Activated CD4-positive, alpha-beta memory T cell treated with anti-CD3 and anti-CD28 coated beads, Interleukin-2, amount 10 ng/mL, durations not matched to agents 7 days and 5 days (primary cell): ENCODE measurements at places on chromosomes 16 and 17.

- DNase-seq: no peak
These were observed 42.1 kb upstream of the MLYCD start for GRCh38 chr16:83856792-83857191.

DNA sequence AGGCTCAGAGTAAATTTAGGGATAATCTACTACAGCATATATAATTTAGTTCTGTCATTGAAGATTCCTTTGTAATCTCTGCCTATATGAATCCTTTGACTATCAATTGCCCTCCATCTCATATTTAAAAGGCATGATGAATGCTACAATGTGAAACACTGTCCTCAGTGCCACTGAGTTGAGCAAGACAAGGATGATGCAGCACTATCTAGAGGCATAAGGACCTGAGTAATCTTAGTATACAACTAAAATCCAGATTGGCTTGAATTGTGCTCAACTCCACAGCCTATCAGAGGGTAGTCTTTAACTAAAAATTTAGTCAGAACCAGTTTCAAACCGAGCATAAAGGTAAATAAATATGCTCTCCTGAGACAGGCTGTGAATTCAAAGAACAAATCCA is 11.6 kb upstream of the STRADA start:
- DNase-seq: no peak

GRCh38 chr16:17784073-17784472 is 313.3 kb upstream of the XYLT1 start:
- DNase-seq: no peak

DNA sequence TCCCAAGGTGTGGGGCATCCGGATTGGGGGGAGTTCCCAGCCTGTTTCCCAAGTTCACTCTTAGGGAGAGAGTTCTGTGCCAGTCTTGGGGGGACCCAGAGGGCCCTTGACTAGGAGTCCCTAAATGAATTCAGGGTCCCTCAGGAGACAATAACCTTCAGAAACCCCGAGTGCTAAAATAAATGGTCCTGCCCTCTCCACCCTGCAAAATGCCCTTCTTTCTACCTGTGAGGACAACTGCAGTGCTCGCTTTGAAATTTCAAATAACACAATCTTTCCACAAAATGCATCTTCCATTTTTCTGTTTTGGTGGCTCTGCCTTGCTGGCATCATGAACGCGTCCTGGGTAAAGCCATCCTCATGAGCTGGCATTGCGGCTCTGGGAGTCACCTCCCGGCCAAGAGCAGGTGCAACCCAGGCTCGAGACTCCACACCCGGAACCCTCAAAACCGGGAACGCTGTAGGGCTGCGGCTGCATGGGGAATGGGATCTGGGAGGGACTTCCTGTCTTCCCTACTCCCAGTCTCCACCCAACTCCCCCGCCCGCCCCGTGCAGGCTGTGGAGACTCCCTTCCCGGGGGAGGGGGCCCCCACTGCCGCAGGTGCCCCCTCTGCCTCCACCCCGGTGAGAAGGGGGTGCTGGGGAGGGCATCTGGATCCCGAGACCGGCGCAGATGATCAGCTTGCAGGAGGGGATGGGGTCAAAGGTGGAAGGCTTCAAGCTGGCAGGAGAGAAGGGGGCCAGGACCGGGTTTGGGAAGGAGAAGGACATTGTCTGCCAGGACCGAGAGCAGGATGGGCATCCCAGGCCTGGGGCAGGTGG is at the start of gene ZNF205:
ZNF205 (plus strand) TSS at position 529 of the 823 bp plus-strand sequence. CDS start 845 bp downstream, outside the sequence.
- DNase-seq: no peak

DNA sequence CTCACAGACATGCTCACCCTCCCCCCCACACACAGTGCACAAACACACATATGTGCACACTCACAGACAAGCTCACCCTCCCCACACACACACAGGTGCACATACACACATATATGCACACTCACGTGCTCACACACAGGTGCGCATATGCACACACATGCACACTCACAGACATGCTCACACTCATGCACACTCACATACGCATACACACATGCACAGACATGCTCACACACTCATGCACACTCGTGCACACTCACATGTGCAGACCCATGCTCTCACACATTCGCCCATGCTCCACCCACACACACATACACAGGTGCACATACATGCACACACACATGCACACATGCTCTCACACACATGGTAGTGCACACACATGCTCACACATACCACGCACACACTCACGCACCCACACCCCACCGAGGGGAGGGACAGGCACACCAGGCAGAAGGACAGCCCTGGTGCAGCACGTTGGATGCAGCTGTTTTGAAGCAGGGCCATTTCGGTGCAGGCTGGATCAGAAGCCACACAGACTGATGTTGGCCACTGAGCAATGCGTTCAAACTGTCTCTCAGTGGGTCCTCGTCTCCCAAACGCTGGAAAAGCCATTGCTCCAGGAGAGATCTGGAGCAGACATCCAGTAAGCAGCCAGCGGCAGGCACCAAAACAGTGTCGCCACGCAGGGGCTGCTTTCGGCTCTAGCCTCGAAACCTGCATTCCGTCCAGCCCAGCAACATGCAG is 86.2 kb upstream of the ZNF469 start:
- no peak for DNase-seq

DNA sequence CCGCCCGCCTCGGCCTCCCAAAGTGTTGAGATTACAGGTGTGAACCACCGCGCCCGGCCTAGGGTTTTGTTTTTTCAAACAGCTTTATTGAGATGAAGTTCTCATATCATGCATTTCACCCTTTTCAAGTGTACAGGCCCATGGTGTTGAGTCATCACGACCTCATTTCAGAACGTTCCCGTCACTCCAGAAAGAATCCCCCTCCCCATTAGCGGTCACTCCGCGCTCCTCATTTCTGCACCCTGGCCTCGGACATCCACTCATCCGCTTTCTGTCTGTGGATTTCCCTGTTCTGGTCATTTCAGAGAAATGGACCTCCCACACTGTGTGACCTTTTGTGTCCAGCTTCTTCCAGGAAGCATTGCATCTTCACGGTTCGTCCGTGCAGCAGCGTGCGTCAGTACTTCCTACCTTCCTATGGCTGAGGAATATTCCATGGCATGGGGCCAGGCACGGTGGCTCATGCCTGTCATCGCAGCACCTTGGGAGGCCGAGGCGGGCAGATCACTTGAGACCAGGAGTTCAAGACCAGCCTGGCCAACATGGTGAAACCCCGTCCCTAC is 135.2 kb upstream of the GSE1 start:
- no peak for DNase-seq

DNA sequence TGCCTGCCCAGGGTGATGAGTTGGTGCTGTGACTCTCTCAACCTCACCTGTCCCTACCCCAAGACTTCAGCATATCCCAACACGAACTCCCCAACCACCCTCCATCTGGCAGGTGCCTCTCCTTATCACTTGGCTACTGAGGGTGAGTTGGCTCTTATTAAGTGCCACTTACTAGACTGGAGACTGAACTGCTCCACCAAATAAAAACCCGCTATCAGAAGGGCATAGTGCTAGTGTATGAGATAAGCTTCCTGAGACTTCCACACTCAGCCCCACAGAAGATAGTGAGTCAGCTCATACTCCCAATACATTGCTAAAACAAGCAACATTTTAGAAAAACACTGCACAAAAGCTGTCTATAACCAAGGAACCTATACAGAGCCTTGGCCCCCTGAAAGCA is 16.0 kb upstream of the CCL18 start:
- no peak for DNase-seq

- DNase-seq: no peak
These were observed 36.8 kb downstream of the TNRC6C start for GRCh38 chr17:77995146-77995852.

GRCh38 chr17:34902831-34903547 is 58.3 kb downstream of the CCT6B start:
- DNase-seq: no peak

GRCh38 chr17:72764632-72765041 is 327.9 kb downstream of the SLC39A11 start:
- DNase-seq: no peak

DNA sequence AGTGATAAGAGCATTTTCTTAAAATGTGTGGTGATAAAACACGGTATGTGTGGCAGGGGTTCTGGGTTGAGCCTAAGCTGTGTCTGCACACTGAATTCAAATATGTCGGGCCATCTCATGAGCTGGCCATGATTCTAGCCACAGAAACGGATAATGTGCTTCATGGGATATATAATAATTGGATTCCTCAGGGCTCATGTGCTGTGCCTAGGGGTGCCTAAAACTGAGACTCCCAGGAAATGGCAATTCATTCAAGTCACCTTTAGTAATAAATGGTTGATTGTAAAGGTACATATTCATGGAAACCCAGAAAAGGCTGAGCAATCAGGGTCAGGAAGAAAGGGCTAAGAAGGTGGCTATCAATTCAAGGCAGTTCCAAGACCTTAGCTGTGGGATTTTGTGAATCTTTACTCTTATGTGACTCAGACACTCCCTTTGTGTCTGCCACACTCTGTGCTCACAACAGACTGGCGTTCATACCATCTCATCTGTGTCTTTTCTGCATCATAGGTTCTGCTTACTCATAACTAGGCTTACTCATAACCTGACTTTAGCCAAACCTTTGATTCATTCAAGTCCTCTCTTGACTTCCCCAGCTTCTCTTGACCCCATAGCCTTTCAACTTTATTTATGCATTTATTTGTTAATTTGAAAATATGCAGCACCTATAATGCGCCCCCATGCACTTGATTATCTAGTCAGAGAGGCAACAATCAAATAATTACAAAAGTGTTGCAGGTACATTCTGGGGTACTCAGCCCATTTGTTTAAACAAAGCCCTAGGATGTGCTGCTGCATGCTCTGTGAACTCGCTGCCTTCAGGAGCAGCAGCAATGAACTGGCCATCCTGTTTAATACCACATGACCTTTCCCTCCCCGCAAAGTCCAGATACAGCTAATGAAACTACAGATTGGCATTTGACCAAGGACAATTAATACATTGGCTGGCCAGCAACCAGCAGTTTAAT is 28.4 kb upstream of the MED13 start:
- DNase-seq: peak; percentile 21

DNA sequence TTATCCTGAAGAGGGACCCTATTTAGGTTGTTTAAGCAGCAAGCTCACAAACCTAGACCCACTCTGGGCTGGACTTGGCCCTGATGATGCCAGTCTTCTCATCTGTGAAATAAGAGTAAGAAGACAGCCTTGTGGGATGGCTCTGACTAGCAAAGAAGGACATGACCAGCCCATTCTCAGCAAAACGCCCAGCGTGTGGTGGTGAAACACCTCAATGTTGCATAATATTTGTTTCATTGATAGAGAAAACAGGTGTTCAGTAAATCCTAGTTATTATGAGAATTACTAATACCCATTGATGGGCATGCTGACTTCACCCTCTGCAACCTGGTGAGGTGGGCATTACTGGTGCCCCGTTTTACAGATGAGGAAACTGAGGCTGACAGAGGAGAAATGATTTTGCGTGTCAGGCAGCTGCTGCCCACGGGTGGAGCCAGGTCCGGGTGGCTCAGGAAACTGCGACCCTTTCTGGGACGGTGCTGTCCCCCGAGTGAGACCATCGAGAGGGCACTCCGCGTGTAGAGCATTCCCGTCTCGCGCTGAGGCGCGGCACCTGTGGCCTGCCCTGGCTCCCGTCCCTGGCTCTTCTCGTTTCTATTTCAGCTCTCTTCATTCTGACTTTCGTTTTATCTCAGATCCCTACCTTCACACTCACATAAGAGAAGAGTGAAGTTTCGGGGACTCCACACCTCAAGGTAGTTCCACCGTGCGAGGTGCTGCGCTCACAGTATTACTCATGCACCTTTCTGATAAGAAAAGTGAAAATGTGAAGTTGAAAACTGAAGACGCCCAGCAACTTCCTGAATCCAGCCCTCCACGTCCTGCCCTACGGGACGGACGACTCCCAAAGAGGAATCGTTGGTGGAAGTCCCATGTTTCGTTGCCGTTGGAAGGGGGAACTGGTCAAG is 48.5 kb downstream of the IRF8 start:
- peak; percentile 30 for DNase-seq

- no peak for DNase-seq
These were observed 4.9 kb downstream of the SLC35G3 start for GRCh38 chr17:35189291-35189690.

GRCh38 chr17:2736956-2737355 is 12.5 kb downstream of the CCDC92B start:
- no peak for DNase-seq

- DNase-seq: no peak
These were observed 38.9 kb upstream of the RPL38 start for GRCh38 chr17:74164446-74165045.

GRCh38 chr17:55577687-55578086 is 66.4 kb upstream of the SMIM36 start:
- peak; percentile 22 for DNase-seq

DNA sequence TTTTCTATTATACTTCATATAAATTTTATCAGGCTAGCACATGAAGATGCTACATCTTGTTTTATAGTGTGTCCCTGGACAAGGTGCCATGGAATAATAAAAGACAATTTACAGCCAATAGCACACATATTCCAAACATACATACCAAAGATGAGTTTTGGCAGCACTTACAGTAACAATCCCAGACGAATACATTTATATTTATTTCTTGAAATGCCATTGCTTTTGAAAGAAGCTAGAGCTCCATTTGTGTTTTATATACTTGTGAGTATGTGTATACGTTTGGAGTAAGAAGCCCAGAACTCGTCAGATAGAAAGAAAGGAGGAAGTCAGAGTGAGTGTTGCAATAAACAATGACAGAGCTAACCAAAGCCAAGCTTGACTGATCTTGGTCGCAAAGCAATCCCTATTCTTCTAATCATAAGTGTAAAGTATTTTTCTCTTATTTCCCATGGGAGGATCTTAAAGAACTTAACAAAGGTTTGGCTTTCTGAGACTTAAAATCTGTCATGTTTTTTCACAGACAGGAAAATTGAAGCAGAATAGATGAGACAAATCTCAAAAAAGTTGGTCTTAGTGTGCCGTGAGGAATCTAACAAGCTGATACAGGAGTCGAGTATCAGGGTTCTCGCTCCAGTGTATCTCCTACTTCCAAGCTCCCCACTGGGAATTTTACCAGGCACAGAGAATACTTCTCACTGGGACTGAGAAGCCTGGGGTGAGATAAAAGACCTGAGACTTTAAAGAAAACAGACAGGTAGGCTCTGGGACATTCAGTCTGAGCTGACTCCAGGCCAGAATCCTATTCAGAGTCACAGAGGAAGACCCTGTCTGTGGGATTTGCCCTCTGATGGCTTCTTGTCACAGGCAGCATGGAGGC is 175.4 kb downstream of the AATF start:
- no peak for DNase-seq

DNA sequence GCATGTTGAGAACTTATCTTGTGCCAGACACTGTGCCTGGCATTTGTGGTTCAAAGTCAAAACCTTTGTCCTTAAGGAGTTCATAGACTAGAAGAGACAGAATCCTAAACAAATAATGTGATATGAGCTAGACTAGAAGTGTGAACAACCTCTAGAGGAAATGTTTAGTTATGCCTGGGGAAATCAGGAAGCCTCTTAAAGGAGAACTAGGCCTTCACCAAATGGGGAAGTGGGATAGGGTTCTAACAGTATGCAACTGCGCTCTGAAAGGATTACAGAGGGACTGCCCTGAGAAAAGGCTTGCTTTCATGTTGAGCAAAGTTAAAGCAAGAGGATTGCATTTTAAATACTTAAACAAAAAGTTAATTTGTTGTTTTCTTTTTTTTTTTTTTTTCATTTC is 4.9 kb downstream of the RUNDC1 start:
- DNase-seq: no peak

- DNase-seq: peak; percentile 43
These were observed 56.9 kb downstream of the CYB5D2 start for GRCh38 chr17:4199818-4200402.

GRCh38 chr17:17303847-17304490 is 796 bp downstream of the NT5M start:
- no peak for DNase-seq

- no peak for DNase-seq
These were observed 46.4 kb upstream of the PLCG2 start for GRCh38 chr16:81732699-81733098.
